ENCODE measurements at places on chromosomes 3 and 15.

GRCh38 chr3:185549122-185549521 is 3.3 kb downstream of the LIPH start:
- DNase-seq: no peak

- DNase-seq: no peak
These were observed 48.3 kb upstream of the THSD4 start for GRCh38 chr15:71066983-71067382.

- DNase-seq: no peak
These were observed 31.7 kb upstream of the DHX36 start for GRCh38 chr3:154356009-154356408.

GRCh38 chr3:146465693-146466465 is 3.5 kb downstream of the PLSCR2 start:
- no peak for DNase-seq

DNA sequence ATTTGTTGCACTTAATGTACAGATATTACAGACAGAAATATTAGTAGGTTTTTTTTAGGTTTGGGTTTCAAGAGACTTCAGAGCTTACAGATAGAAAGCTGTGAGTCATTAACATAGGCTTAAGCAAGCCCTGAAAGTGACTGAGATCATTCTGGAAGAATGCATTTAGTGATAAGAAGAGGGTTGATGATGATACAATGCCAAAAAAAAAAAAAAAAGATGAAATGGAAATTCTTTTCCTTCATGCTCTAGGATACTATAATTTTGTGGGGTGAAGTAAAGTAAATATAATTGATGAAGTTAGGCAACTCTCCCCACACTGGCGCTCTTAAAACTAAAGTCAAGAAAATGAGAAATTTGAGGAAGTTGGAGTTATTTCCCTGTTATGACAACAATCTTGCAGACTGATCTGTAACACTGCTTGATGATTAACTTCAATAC is 169.4 kb upstream of the ZNF385D start:
- no peak for DNase-seq

GRCh38 chr3:105933871-105934270 is 65.1 kb upstream of the CBLB start:
- no peak for DNase-seq

GRCh38 chr3:16568532-16568931 is 36.7 kb downstream of the DAZL start:
- DNase-seq: no peak

DNA sequence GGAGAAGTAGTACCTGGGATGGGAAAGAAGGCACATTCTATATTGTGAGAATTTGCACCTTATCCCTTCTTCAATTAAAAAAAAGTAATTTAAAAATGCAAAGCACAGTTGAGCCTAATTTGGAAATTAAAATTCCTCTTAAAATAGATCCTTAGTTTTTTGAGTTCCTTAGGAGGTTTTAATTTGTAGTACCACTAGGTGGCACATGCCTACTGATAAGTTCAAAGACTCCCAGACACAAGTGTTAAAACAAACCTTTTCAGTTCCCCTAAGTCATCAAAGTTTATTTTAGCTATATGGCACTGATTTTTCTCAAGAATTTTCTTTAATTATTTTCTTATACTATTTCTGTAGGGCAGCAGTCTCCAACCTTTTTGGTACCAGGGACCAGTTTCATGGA is 127.6 kb upstream of the AZI2 start:
- no peak for DNase-seq

- no peak for DNase-seq
These were observed 5.6 kb downstream of the CCDC9B start for GRCh38 chr15:40334941-40335795.

GRCh38 chr15:58477170-58477569 is 45.4 kb downstream of the LIPC start:
- DNase-seq: no peak

DNA sequence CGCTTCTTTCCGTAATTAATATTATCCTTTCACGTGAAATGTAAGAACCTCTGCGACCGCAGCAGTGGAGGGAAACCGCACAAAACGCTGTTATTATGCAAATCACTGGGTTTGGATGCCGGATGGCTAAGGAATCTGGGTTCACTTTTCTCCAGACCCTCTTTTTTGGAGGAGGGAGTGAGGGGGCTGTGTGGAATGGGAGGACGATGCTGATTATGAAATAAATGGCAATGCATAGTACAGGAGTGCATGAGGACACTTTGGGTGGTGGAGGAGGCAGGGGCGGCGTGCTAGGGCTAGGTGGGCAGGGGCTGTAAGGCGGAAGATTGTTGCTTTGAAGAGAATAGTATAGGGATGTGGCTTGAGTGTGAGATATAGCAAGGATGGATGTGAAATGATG is 1.8 kb downstream of the CADM2 start:
- DNase-seq: no peak

DNA sequence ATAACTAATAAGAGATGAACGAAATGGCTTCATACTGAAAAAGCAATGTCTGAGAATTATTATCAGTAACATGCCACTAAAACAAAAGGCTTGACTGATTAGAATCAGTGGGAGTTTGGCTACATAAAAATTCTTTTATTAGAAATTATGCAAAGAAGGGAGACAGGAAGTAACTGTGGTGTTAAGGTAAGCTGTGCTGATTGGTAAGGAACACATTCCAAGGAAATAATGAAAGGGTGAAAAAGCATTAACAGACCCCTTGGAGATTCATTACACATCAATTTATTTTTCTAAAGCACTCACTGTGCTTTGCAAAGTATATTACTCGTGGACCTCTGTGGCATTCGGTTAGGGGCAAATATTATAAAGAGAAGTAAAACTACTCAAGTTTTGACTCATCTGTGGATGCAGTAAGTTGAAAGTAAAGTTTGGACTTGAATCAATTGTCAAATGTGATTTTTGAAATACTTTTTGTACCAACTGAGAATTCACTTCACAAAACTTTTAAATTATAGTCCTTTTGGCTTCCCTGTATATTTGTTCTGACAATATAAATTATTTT is 176.1 kb upstream of the ZPLD1 start:
- DNase-seq: no peak

DNA sequence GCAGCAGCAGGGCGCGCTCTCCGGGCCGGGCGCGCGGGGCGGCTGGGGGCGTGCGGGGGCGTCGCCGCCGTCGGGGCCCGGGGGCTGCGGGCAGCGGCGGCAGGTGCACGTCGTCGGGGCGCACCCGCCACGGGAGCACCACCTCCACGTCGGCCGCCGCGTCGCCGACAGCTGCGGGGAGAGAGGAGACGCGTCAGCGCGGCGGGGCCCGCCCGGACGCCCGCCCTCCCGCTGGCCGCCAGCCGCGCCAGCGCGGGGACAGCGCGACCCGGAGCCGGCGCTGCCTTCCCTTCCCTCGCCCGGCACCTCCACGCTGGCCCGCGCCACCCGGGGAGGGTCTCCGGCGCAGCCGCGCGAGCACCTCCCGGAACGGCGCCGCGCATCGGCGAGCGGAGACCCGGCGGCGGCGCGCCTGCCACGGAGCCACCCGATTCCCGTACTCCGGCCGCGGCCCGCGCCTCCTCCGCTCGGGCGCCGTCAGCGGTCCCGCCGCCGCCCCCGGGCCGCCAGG is 481 bp downstream of the ADAMTS17 start:
- DNase-seq: no peak

- DNase-seq: no peak
These were observed 14.7 kb downstream of the PAK2 start for GRCh38 chr3:196754091-196754981.

DNA sequence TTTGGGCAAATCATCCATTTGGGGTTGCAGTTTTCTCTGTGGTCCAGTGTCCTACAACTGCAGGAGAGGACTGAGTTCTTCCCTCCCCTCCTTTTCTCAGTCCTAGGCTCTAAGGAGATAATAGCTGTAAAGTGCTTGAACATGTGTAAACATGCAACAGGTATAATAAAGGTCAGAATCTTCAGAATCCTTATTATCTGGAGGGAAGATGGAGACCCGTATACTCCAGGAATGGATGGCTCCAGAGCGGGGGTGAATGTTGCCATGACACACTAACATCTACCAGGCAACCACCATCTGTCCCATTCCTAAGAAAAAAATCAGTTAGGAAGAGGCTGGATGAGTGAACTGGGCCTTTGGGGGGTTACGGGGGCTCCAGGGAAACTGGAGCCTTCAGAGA is 39.7 kb upstream of the GLCE start:
- DNase-seq: no peak

DNA sequence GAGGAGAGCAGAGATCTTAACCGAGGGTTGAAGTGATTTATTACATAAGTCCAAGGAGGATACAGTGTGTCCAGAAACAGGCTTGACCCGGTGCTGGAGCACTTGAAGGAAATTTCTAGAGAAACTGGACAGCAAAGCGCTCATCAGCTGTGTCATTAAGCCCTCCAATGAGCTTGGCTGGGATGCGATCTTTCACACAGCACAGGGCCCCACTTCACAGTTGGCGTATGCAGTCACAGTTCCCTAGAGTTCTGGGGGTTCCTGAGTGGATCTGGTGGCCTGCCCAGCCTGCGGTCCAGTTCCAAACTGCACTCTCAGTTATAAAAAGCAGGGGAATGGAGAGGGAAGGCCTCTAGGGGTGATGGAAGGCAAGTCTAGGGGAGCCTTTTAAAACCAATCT is 13.6 kb downstream of the ST8SIA2 start:
- DNase-seq: no peak

GRCh38 chr3:36695769-36696137 is 68.6 kb downstream of the DCLK3 start:
- no peak for DNase-seq

GRCh38 chr3:188822004-188822403 is 349.8 kb upstream of the TPRG1 start:
- no peak for DNase-seq

DNA sequence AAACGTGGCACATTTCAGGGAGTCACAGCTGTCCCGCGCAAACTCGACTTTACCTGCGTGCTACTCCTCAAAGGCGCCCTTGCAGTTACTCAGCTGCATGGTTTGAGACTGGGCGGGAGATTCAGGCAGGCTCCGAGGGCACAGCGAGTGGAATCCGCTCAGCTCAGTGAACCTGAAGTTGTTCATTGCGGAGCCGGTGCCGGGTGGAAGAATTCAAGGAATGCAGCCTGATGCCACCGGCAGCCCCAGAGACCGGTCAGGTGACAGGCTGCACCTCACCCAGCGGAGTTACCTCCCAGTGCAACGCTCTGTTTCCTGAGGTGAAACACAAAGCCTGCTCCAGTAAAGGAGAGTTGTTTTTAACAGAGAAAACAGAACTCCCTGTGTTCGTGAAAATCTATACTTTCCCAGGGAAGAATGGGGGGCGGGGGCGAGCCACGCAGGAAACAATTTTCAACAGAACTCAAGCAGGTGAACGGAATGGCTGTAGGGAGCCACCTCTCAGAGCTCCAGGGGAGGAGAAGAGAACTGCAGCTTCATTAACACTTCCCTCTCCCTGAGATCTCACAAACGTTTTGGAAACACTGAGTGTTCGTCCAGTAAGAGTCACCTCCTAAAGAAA is 3.8 kb downstream of the VEPH1 start:
- no peak for DNase-seq

- no peak for DNase-seq
These were observed 71.5 kb upstream of the EIF1B start for GRCh38 chr3:40237889-40238571.

GRCh38 chr3:153173758-153174516 is 11.9 kb downstream of the RAP2B start:
- DNase-seq: peak; percentile 25

DNA sequence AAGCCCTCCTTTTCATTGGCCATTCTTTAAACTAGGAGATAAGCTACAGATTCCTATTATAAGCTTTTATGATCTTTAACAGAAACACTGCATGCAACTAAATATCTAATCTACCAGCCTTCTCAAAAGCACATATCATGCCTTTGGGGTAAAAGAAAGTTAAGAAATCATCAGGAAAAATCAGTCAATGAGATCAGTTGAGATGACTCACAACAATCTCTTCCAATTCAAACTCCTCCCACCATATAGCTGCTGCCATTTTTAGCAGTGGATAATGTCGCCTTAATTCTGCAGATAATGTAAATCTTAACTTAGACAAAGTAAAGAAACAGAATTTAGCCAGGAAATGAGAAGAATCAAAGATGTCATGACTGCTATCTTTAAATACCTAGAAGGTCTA is 135.2 kb upstream of the BCL6 start:
- DNase-seq: no peak

DNA sequence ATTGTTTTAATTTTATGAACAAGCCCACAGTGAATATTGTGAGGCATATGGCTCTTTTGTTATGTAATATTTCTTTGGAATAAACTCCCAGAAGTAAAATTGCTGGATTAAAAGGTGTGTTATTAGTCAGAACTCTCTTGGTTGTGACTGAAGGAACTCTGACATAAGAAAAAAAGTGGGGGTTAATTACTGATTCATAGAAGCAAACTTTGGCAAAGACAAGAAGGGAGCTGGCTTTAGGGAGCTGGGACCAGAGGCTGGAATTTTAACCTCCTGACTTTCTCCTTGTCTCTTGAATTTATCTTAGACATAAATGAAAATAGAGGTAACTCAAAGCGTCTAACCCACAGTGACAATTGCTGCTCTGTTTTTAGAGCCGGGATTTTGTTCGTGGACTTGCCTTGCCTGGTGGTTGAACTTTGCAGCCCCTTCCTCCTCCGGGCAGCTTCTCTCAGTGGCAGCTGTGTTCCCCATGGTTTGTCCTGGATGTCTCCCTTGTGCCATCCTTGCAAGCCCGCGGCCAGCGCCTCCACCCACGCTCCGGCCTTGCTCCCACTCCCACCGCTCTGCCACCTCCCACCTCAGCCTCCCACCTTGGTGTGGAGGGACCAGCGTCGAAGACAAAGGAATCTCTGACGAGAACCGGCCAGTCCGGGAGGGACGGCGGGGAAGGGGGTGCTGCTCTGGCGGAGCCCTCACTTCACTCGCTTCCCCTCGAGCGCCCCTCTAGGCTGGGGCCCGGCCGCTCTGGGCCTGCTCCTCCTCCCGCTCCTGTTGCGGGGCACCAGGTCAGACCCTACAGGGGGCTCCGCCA is 28.0 kb downstream of the ARHGAP31 start:
- peak; percentile 6 for DNase-seq

DNA sequence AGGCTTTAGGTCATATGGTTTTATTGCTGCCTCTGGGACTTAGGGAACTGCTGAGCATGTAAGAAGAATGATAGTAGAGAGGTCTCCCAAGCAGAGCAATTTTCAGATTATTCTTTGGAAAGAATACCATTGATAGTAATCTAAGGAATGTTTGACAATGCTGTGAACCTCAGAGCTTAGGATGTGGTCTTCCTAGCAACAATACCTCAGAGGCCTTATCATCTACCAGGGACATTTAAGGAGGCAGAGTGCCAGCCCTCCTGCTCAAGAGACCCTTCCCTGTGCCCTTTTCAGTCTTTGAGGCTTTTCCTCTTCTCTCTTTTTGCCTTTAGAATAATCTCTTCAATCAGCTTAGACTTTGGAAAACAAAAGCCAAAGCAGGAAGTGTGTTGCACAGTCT is 272.1 kb downstream of the OXSM start:
- no peak for DNase-seq

DNA sequence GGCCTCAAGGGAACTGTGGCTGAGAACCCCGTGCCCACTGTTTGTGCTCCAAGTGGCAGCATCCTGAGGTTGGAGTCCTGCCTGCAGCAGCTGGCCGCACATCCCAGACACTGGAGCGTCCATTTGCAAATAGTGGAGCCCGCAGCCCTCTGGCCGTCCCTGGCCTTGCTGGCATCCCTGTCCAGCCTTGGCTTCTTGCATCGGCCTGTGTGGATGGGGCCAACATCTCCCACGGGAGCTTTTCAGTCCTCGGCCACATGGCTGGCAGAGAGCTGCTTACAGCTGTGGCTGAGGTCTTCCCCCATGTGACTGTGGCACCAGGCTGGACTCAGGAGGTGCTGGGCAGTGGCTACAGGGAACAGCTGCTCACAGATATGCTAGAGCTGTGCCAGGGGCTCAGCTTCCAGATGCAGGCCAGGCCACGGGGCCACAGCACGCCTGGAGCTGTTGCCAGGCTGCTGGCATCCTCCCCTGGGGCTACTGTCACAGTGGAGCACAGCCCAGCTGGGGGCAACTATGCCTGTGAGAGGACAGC is 71.2 kb downstream of the FAM43A start:
- no peak for DNase-seq

All from CD4-positive, alpha-beta T cell (primary cell).